ENCODE measurements at places on chromosomes 2 and 18. TPM values are rescaled to one million over a fixed set of nuclear protein-coding genes. Genes with fewer than 3 reads are reported as not detected.

Gene CCBE1
- total RNA-seq: 45.1 TPM

DNA sequence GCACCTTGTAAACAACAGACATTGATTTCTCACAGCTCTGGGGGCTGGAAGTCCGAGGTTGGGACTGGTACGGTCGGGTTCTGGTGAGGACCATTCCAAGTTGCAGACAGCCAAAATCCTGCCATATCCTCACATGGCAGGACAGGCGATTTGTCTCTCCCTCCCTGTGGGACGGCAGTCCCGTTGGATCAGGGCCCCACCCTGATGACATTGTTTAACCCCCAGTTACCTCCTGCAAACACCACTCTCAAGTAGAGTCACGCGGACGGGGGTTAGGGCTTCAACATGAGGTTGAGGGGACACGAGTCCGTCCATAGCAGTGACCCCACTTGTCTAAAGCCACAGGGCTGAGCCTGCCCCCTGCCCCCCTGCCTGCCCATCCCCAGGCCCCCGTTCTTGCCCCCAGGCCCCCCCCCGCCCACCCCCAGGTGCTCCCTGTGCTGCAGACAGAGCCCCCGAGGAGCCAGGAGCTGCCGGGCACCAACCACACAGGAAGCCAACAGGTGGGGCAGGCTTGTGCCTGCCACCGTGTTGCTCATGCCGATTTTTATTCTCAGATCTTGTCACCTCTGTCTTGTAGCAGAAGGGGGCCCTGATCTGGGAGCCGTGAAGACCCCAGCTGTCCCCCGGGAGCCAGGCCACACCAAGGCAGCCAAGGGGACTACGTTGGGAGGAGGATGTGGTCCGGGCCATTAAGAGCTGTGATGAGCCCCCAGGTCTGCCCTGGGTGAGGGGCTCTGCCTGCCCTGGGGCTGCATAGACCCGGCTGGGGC lies 82.2 kb downstream of the NFATC1 start:
- H3K36me3 ChIP-seq: peaks cover 19% of the 10 kb centered on the region
- no peaks in the 10 kb centered on the region for H3K27me3 ChIP-seq
- DNase-seq: peak; percentile 55
- no peaks in the 10 kb centered on the region for H3K4me1 ChIP-seq

Gene SDC1
- 1.5 TPM for total RNA-seq

- H3K27me3 ChIP-seq: no peaks in the 10 kb centered on the region
- H3K4me1 ChIP-seq: no peaks in the 10 kb centered on the region
- no peak for DNase-seq
Measured at GRCh38 chr18:67599277-67599676, 82.8 kb upstream of the DSEL start.

Gene ZNF519
- 11.8 TPM for total RNA-seq

GRCh38 chr2:18167871-18168270 lies 289.4 kb downstream of the KCNS3 start:
- no peaks in the 10 kb centered on the region for H3K4me1 ChIP-seq
- no peak overlapping the region for H3K4me3 ChIP-seq

Measured in sigmoid colon (tissue), 7 donors.